AG08396 (cell line): ENCODE measurements at places on chromosomes 6 and 20.

- no peak for DNase-seq
These were observed 1.1 kb upstream of the CLIC1 start for GRCh38 chr6:31737315-31737990.

- no peak for DNase-seq
These were observed 64.9 kb upstream of the EYS start for GRCh38 chr6:65771946-65772345.

- peak; percentile 30 for DNase-seq
These were observed 75.3 kb upstream of the RIPOR2 start for GRCh38 chr6:25010902-25011625.

DNA sequence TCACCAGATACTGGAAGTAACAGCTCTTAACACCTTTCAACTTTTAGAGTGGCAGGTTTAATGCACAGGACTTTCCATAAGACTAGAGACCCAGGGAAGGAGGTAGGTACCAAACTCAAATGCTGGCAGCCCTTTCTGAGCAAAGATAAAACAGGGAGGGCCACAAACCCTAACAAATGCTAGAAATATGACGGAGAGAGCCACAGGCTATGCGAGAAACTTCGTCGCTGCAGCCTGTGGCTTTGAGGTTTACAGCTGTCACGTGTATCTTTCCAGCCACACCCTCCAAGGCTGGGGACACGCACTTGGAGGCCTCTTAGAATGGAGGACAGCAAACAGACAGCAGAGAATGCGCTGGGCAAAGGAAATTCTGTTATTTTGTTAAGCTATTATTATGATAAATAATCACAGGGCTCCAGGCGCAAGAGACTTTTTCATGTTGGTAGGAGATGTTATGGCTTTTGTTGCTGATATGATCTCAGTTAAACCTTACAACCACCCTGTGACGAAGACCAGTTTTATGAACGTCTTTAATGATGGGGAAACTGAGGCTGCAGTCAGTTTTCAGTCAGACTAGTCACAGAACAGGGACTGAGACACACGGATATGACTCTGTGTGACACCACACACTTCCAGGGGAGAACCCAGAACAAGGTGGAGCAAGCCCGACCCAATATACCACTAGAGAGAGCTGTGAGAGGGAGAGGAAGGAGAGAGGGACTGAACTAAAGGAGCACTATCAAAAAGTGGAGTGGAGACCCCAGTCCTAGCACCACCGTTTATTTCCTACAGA is 2.0 kb downstream of the TRAM2 start:
- DNase-seq: peak; percentile 76

DNA sequence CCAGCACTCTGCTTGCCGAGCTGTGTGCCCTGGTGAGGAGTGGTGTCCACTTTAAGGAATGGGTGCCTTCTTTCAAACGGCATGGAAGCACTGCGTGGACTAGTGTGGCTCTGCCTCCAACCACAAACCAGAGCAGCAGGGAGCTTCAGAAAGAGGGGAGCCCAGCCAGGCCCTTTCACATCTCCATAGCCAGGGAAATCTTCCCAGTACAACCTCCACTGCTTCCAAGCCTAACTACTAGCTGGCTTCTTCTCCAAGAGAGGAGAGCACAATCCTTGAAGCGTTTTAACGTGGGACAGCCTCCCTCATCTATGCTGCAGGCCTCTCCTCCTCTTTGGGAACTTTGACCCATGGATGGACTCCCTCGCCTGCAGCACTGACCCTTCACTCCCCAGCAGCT is 26.7 kb downstream of the TNXB start:
- DNase-seq: no peak

DNA sequence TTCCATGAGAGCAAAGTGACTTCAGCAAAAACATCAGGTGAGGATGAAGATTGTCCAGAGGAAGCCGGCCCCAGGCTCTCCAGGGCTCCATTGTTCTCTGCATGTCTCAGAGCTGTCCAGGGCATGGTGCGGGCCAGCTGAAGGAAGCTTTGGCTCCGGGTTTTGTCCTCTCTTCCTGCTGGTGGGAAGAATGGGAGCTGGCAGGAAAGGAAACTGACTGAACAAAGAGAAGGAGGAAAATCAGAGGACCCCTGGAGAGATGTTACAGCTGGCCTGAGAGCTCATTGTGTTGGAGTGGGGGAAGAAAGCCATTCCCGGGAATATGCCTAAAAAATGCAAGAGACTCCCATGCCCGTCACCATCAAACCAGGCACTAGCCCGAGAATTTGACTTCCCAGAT is 27.1 kb downstream of the PRND start:
- no peak for DNase-seq

GRCh38 chr20:63565699-63566335 is 8.2 kb downstream of the HELZ2 start:
- DNase-seq: no peak

DNA sequence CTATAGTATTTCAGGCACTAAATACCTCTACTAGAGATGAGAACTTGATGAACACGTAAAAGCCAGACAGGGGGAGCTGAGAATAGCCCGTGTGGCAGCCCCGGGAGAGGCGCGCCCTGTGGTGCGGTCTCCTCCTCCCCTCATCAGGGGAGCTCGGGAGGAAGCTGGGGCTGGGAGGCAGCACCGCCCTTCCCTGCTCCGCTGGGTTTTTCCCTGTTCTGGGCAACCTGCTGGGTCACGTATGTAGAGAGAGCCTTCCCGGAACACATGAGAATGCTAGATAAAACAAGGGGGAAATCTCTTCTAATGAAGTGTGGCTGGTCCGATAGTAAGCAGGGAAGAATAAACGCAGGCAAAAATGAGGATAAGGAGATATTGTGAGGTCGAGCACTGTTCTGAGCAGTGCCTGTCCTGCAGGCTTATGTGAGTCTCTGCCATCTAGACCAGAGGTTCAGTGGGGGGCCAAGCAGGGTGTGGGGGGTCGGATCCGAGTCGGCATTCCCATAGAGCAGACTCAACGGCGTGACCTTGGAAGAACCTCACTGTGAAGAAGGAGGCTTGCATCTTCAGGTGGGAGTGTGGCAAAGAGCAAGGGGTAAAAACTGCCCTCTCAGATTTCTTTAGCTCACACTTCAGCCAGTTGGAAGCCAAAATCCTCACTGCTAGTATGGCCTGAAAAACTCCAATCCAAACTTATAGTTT is 13.4 kb upstream of the RPS6KA2 start:
- DNase-seq: no peak

- DNase-seq: peak; percentile 40
These were observed 9.9 kb downstream of the PROCR start for GRCh38 chr20:35181731-35182130.

DNA sequence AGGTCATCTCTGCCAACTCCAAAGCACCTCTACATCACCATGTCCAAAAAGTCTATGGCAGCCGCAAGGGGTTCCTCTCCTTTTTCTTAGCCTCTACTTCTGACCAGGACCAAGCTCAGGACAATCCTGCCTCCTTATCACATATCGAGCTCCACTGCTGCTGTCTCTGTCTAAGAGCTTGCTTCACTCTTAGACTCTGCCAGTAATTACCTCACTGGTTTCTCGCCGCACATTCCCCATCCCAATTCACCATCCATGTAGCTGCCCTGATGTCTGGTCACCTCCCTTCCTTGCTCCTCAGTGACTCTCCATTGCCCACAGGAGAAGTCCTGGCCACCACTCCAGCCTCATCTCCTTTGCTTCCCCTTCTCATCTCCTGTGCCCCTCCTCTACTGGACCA is 24.1 kb upstream of the PI16 start:
- DNase-seq: no peak

- DNase-seq: no peak
These were observed 90.8 kb upstream of the TENT5A start for GRCh38 chr6:81843302-81843701.

- DNase-seq: peak; percentile 58
These were observed 52.3 kb downstream of the MBOAT1 start for GRCh38 chr6:20159781-20160540.

- DNase-seq: no peak
These were observed 121.6 kb upstream of the KCNG1 start for GRCh38 chr20:51144476-51144875.

DNA sequence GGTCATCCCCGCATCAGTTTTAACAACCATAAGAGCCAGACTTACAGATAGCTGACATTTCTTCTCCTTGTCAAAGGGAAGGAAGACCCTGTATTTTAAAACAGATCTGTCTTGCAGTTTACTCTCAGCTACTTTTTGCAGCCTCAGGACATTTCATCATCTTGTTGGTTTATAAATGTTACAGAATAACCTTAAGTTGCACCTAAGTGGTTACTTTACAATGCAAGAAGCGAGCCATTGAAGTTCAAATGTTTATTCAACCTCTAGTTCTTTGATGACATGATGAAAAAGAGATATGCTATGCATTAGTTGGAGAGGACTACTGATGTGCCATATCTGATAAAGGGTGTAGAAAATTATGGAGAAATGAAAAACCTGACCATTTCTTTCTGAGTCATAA is 187.9 kb upstream of the COL21A1 start:
- no peak for DNase-seq

DNA sequence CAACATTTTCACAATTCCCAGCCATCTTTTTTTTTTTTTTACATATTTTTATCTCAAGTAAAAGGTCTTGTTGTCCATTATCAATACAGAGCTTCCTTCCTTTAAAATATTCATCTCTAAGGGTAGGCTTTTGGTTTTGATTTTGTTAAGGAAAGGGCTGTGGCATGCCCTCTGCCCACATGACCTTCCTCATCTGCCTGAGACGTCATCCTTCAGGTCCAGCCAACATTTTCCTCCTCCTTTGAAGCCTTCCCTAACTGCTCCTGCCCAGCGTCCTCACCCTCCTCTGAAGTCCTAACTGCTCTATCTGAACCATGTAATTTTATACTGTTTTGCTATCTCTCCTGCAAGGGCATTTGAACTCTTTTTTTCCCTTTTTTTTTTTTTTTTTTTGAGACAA is 73.9 kb upstream of the TGM3 start:
- DNase-seq: no peak

DNA sequence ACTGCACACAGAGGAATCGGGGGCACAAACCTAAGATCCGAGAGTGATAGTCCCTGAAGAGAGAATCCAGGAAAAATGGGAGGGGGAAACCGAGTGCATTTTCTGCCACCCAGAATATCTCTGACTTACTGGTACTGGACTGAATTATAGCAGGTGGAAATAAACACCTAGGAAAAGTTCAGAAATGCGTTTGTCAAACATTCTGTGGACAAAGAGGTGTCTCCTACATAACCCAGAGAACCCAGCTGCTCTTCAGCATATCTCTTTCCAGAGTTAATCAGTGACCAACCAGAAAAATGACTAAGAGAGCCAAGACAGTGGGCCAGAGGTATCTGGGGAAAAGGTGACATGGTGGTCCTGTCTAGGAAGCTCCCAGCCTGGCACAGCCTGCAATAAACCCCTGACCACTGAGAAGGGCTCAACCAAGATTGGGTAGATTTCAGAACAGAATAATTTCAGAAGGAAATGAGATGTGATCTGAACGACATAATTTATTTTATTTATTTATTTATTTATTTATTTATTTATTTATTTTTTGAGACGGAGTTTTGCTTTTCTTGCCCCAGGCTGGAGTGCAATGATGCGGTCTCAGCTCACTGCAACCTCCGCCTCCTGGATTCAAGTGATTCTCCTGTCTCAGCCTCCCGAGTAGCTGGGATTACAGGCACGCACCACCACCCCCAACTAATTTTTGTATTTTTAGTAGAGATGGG is 6.0 kb upstream of the VNN1 start:
- DNase-seq: no peak

DNA sequence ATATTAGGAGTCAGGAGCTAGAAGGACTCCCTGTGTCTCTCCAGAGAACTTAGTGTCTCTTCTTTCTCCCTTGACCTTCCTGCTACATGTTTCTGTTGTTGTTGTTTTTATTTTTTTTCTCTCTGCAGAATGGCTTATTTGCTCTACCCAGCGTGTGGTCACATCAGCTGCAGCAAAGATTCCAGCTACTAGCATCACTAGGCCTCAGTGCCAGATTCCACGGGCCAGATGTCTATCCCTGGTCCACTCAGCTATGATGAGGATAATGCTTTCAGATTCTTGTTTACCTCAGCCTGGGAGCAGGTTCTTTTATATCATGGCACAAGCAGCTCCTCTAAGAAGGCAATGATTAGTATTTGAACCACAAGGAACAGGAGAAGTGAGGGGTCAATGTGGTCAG is 110.0 kb downstream of the PLCB1 start:
- no peak for DNase-seq

GRCh38 chr20:35979544-35979943 is 11.2 kb downstream of the CNBD2 start:
- no peak for DNase-seq

DNA sequence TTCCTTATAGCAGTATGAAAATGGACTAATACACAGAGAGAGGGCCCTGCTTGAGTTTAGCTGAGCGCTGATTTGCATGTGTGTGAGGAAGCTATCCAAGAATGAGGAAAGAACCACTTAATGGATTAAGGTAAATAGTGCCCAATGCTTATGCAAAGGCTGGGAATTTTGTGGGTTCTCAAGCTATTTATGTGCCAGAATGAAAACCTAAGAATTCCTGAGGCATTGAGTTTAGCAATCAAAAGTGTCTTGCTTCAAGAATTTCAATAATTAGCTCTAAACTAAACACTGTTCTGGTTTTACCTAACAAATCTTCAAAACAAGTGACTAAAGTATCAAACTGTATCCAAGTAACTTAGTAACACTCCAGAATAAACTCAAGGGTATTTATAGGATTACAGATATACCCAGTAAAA is 7.0 kb upstream of the OR14J1 start:
- no peak for DNase-seq

DNA sequence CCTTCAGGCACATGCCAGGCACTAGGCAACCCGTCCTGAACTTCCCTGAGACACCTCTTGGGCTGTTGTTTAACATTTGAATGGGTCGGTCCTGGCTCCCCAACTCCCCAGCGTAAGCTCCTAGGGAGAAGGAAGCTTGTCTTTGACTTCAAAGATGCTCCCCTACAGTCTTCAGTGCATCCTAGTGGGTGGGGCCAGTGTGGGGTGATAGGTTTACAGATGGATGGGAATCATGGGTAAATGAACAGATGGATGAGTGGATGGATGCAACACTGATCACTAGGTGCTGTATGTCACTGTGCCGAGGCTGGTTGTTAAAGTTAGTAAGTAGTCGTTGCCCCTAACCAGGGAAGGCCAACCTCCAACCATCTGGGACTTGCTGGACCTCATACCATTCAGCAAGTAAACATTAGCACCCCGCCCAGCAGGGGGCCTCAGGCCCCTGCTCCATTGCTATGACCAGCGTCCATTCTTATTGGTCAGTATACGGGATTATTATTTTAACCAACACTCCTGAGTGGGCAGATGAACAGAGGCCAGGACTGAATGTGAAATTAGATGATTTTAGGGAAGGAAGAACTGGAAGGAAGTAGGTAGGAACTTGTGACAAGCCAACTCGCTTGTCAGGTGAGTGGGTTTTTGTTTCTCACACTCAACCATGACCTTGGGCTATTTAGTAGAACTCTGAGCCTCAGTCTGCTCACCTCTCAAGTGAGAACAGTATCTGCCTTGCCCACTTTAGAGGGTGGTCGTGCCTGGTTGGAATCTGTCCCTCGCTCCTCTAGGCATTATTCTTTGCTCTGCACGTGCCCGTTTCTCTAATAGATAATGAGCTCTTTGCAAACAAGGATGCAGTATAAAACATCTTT is 82.9 kb upstream of the FOXP4 start:
- peak; percentile 82 for DNase-seq

GRCh38 chr20:8155229-8155628 is 23.2 kb downstream of the PLCB1 start:
- DNase-seq: no peak

- DNase-seq: no peak
These were observed 118.7 kb downstream of the ATG5 start for GRCh38 chr6:106206905-106207304.

GRCh38 chr6:158854214-158855101 is 35.3 kb upstream of the EZR start:
- no peak for DNase-seq

GRCh38 chr6:55664591-55665587 is 85.9 kb upstream of the HMGCLL1 start:
- DNase-seq: no peak
